Naive B cell (primary cell): ENCODE measurements at places on chromosomes 5 and 9.

GRCh38 chr5:89380635-89381034, 497.7 kb upstream of the MEF2C start:
- no peak for DNase-seq

- DNase-seq = no peak
Observed at GRCh38 chr5:158381614-158382160, 522.7 kb upstream of the CLINT1 start.

GRCh38 chr5:54247226-54247625, 63.1 kb downstream of the ARL15 start:
- DNase-seq = no peak

- no peak for DNase-seq
Observed at GRCh38 chr9:108698231-108698630, 157.6 kb downstream of the ACTL7B start.

DNA sequence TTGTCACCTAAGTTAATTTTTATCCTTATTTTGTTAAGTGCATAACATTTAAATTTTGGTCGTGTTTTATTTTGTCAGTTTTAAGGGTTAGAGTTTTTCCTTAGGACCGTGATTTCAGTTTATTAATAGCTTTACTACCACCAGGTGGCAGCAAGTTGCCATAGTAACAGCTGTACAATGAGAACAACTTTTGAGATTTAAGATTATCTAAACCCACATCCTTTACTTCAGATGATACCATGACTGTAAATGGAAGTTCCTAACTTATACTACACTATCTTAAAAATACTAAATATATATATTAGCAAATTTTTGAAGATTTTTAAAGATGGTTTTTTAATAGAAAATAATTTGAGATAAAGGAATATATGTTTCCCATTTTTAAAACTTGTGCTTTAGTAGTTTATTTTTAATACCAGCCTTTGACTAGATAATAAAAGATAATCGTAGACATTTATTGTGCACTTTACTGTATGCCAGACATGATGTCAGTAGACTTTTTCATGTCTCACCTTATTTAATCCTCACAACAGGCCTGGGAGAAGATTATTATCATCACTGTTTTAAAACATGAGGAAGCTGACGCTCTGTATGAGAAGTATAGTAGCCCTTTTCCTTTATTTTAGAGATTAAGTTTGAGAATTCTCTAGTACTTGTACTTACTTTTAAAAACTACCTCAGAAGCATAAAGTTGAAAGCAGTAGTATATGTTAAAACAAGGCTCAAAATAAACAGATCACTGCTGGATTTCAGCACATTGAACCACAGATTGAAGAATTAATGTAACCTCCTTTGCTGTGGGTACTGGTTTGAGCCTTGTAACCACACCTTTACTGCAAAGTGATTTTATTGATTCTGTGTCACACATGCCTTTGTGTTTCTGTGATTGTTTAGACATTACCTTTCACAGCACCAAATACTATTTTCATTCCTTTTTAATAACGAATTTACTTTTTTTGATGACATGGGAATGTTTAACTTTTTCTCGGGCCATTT, 27.5 kb downstream of the SREK1 start:
- peak; percentile 45 for DNase-seq

GRCh38 chr9:33167084-33167971, at the start of gene B4GALT1:
B4GALT1 (minus strand) TSS chr9:33167336; CDS start chr9:33167169, 167 bp downstream.
- peak; percentile 93 for DNase-seq

GRCh38 chr5:147482706-147483180, 27.1 kb downstream of the DPYSL3 start:
- DNase-seq = no peak

DNA sequence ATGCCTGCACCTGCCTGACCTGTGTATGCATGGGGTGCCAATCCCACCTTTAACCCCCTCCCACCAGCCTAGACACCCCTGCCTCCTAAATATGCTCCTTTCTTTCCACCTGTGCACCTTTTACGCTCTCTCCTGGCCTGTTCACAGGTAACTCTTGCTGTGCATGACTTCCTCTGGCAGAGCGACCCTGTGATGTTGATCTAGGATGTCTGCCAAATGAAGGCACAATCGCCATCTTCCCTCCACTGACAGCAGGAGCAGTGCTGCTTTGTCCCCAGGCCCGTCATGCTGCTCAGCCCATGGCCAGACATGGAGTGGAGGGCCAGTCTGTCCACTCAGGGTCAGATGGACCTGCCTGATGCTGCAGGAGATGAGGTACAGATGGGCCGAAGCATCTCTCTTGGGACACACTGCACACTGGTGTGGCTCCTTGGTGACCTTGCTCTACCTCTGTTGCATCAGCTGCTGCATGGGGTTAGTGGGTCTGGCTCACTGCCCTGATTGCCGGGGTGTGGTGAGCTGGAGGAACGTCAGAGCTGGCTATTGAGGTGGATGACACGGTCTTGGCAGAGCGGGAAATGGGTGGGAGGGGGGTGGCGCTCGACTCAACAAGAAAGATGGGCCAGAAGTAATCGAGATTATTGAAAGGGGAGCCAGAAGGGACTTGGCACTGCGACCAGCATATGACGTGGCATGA, 101.7 kb upstream of the PITX1 start:
- DNase-seq = no peak

DNA sequence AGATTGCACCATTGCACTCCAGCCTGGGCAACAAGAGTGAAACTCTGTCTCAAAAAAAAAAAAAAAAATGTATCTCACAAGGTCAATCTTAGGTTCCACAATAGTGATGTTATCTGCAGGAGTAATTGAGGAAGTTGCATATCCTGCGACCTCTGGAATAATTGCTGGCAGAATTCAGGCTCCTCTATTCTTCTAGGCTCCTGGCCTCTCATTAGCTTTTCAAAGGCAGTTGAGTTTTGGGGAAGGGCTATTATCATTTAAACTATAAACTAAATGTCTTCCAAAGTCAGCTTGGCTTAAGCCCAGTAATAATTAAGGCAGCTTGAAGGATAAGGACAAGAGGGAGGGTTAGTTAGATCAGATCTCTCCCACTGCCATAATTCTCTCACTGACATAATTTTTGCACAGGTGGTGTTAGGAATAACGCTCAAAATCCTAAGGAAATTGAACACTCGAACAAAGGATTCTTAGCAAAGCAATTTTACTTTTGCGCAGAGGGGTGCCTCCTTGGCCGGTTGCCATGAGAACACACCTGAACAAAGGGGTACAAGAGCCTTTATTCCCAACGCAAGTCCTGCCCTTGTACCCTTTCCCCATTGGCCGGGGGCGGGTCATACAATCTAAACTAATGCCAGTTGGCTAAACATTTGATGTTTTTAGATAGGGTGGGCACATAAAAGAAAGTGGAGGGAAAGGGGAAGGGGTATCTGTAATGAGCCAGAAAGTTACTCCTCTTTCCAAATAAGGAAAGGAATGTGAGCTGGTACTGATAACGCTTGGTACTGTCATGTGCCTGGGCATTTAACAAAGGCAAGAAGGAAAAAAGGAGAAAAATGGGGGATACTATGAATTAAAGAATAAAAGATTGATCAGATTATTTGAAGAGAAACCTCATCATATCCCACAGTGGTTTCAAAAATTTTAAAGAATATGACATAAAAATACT, 106.4 kb upstream of the CCNG1 start:
- no peak for DNase-seq

- DNase-seq = no peak
Observed at GRCh38 chr5:10297646-10298204, 10.0 kb downstream of the CMBL start.

- no peak for DNase-seq
Observed at GRCh38 chr9:4704129-4704528, 24.8 kb downstream of the CDC37L1 start.

DNA sequence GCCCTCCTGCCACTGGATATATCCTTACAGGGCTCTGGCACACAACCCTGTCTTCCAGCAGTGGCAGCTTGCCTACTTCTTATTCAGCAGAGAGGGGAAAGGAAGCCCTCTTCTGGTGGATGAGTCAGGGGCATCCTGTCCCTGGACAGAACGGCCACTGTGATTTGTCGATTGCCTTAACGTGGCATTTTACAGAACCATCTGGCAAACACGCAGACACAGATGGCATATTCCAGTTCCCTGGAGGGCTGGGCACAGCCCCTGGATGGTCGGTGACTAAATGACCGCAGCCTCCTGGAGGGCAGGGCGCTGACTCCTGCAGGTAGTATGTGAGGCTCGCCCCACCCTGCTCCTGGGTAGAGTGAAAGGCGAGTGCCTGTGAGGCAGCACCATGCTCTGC, 62.1 kb downstream of the DCP2 start:
- no peak for DNase-seq

DNA sequence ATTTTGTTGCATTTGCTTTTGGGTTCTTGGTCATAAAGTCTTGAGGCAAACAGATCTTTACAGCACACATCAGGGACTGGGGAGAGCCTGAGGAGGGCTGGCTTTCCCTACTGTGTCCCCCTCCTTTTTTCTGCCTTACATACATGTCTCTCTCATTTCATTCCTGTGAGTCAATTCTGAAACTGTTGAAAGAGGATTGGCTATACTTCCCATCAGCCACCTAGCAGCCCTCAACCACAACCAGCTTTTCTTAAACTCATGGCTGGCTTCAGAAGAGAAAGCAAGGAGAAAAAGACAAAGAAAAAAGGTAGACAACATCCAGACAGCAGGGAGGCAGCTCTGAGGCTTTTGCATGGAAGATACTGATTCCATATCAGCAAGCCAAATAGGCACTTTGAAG, 374.8 kb upstream of the KIF2A start:
- DNase-seq = no peak

GRCh38 chr9:114895521-114895991, 34.8 kb downstream of the TNFSF8 start:
- no peak for DNase-seq

GRCh38 chr9:117723986-117724625, 19.9 kb downstream of the TLR4 start:
- no peak for DNase-seq

- no peak for DNase-seq
Observed at GRCh38 chr5:163350083-163350482, 87.3 kb upstream of the CCNG1 start.

GRCh38 chr5:142815469-142815868, 45.3 kb downstream of the ARHGAP26 start:
- DNase-seq = no peak

GRCh38 chr9:117771136-117771535, 66.9 kb downstream of the TLR4 start:
- DNase-seq = no peak

DNA sequence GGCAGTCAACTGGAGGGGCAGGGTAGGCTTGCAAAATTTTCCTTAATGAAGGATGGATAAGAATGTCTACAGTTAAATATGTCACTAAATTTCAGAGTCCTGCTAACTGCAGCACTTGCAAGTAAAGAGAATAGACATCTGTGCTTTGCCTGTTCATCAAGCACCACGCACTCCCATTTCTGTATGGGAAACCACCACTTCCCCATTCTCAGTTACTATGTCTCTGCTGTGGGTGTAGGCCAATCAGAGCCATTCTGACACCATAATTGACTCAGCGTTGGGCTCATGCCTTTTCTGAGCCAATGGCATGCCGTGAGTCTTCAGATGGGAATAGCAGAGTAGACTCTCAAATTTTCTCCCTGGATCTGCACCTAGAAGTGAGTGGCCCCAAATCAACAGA, 247.5 kb downstream of the GABRB2 start:
- no peak for DNase-seq

DNA sequence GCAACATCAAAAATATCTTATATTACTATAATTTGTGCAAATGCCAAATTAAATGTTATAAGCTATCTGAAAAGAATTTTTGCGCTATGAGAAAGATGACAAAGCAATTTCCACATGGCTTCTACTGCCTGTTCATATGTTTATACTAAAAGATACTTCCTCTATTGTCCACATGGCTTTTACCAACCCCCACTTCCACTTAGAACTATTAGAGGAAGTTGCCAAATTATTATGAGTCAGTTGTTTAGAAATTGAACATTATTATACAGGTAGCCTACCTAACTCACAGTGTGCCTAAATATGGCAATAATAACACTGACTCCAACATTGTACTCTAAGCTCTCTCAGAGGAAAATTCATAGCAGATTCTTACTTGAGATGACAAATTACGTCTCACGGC, 37.6 kb upstream of the SLC27A6 start:
- no peak for DNase-seq

DNA sequence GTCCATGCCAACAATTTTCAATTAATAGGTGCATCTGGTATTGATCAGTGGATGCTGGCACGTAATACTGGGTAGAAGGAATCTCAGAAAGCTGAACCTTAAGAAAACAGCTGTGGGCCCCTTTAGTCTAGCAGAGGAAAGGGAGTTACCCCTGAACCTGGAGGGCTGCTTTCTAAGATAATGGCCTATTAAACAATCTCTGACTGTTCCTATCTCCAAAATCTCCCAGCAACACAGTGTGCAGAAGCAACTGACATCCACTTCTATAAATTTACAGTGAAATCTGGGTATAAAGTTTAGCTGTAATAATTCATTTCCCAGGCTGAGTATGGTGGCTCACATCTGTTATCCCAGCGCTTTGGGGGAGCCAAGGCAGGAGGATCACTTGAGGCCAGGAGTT, 198.8 kb downstream of the MAPKAP1 start:
- no peak for DNase-seq

DNA sequence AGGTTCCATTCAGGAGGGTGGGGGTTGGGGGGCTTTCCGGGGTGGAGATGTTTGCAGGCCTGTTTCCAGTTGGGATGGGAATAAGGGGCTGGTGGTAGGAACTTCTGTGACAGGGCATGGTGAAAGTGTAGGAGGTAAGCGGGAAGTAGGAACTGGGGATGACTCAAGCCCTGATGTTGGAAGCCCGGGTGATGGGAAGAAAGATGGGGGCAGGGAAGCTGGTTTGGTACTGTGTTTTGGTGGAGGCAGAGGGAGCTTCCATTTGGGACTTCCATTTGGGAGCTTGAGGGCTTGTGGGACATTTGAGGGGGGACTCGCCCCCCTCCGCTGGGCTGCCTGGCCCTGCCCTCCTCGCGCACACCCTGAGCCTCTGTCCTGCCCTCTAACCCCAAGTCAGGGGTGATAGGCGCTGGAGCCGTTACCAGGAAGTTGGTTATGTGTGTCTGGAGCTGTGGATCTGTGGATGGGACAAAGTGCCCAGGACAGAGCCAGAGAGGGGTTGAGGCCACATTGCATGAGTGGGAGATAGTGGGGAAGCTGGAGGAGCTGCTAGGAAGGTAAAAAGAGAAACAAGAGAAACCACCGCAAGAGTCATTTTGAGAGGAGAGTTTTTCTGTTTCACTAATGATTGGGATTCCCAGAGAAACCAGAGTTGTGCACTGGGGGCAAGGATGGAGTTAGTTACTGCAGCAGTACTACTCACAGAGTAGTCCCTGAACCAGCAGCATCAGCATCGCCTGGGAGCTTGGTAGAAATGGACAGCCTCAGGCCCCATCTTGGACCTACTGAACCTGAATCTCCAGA, 6.6 kb downstream of the RGS14 start:
- no peak for DNase-seq

GRCh38 chr5:65105301-65105700, 336.6 kb downstream of the CWC27 start:
- no peak for DNase-seq

GRCh38 chr5:76522103-76522935, 100.9 kb downstream of the F2RL2 start:
- no peak for DNase-seq
